Stimulated activated CD4-positive, alpha-beta T cell treated with anti-CD3 and anti-CD28 coated beads, Interleukin-15, amount 100 ng/mL, for 1 hour (primary cell): ENCODE measurements at places on chromosomes 7 and 10.

DNA sequence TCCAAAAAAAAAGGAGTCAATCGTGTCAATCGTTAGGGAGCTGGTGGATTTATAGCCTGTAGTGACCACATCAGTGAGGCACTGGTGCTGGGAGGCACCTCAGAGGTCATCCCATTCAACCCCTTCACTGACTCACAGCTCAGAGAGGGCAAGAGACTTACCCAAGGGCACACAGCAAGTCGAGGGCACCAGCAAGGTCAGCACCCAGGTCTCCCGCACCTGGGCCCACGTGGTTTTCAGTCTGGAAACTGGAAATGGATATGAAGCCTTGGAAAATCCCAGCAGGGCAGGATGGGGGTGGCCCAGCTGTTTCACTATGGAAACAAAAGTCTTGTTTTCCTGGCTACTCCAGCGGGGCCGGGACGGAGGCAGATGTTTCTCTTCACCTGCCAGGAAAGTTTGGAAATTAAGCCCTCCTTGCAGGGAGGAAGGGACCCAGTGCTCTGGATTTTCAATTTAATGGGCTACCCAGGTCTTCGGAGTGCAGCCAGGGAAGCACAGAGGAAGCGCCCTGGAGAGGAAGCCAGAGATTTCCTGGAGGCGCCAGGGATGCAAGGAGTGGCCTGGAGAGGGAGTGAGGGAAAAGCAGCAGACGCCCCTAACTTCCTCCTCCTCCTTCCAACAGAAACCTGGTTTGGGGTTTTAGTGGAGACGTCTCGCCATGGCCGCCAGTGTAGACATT, 157.2 kb upstream of the TNRC18 start:
- DNase-seq: no peak

DNA sequence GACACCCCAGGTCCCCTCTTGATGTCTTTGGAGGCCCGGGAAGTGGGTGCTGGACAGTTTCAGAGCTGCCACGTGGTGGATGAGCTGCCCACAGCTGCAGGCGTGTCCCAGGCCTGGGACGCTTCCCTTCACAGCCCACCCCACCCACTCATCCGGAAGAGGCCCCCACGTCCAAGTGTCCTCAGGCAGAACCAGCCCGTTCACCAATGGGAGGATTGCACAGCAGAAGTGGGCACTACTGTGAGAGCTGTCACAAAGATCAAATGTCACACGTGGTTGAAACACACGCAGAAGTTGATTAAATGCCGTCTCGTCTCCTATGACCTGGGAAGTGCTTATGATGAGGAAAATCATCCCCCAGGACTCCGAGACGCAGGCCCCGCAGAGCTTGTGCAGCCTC, 52.9 kb downstream of the STK32C start:
- DNase-seq: no peak

DNA sequence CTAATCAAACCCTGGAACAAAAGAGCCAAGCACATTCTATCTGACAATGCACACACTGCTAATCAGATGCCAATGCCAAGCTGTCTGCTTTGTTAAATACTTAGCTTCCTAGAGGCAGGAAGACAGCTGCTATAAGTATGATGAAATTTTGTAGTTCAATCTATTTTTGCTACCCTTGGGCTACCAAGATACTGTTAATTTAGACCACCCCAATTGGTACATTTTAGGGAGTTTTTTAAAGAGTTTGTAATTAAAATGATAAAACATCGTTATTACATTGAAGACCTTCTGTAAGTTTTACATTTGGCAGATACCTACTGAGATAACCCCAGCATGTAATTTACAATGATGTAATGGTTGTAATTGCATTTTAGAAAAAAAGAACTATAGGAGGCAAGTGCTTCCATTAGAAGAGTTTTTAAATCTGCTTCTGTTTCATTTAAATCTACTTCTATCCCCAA, 268.5 kb downstream of the ADK start:
- DNase-seq: no peak

- DNase-seq: no peak
Measured at GRCh38 chr10:65898055-65898454, 1027.8 kb upstream of the LRRTM3 start.

- DNase-seq: no peak
Measured at GRCh38 chr7:7108931-7109330, 73.4 kb upstream of the C1GALT1 start.

DNA sequence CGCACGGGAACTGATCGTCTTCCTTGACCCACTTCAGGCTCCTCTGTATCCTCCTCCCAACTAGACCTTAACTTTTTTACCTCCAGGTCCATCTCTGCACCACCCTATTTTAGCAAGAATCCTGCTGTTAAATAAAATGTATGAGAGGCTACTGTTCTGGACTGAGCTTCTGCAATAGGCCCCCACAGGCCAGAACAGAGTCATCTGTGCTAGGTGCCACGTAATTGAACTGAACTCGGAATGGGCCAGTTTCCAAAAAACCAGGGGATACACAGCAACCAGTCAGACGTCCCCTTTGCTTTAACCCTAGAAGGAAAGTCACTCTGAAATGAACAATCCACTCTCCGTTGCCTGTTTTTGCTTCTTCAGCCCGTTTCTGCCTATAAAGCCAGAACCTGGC, 71.3 kb downstream of the CHST15 start:
- no peak for DNase-seq
